AG20443 (cell line): ENCODE measurements at places on chromosomes 7 and 10.

DNA sequence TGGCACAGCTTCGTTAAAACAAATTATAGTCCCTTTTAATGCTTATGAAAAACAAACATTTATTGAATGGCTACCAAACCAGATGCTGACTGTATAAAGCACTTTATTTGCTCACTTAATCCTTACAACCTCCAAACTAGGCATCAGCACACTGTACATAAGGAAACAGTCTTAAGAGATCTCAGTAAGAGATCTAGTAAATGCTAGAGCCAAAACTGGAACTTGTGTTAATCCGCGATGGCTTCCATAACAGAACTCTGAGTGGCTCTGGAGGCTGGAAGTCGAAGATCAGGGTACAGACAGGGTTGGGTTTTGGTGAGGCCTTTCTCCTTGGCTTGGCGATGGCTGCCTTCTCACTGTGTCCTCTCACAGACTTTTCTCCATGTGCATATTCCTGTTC lies 27.0 kb downstream of the PDZD8 start:
- no peak for DNase-seq

GRCh38 chr10:92593619-92594588 lies 974 bp downstream of the KIF11 start:
- DNase-seq, result no peak

DNA sequence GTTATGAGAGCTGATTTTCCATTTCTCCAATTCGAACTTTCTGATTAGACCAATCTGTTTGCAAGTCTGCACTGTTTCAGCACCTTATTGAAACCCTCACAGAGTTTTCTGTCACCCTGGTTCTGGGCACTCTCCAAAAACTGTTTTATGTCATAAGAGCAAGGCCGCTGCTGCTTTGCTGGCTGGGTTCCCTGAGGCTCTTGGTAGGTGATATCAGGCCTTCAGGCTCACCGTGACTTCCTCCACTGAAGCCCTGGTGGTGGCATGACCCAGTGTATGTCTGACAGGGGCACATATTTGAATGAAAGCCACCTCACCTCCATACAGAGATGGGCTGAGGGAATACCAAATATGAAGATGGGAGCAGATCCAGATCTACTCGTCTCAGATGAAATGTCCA lies 8.3 kb downstream of the RABGEF1 start:
- DNase-seq, result no peak

DNA sequence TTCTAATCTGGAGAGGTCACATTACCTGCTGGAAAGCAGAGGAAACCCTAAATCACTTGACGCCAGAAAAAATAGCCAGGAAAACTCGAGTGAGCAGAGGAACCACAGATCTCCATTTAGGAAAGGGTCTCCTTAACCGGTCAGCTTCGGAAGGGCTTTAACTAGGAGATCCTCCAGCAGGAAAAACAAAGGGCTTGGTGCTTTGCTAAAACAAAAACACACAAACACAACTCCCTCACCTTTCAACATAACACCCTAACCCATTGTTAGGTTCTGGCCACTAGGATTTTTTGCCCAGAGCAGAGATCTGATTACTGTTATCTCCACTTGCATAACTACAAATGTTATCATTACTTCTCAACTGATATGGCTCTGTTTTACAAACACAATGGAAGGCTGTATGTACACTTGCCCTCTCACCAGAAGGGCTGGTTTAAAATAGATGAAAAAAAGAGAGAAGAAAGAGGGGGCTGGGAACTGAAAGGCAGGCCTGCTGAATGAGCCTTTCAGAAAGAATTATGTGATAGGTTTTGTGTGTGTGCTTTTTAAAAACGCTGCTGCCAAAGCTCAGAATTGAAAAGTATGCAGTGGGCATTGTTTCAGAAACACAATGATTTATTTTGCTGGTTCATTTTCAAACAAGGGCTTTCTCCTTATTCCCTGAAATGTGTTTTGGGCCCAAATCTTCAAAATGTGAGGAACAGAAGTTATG lies 161.5 kb downstream of the FGFR2 start:
- DNase-seq, result no peak
